Stimulated activated naive CD8-positive, alpha-beta T cell treated with anti-CD3 and anti-CD28 coated beads, Interleukin-15, amount 100 ng/mL, for 72 hours (primary cell): ENCODE measurements at places on chromosomes 2 and 18.

GRCh38 chr18:67519592-67519991 is 3.1 kb upstream of the DSEL start:
- DNase-seq, result no peak

GRCh38 chr2:106833256-106833655 is 52.7 kb downstream of the ST6GAL2 start:
- no peak for DNase-seq

DNA sequence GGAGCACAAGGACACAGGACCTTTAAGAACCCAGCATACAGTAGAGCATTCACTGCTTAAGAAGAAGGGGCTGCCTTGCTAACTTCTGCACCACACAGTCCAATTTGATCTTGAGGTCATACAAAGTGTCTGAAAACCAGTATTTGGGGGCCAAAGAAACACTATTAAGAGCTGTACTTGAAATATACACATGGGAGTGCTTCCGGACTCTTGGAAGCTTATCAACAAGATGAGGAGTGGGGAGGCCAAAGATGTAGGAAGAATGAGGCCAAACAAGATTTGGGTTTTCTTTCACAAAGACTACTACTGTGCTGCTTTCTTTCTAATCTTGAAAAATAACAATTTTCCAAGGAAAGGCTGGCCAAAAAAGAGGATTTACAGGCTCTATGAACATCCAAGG is 24.8 kb upstream of the MALL start:
- DNase-seq, result no peak

- no peak for DNase-seq
These were observed 3.5 kb upstream of the NEURL3 start for GRCh38 chr2:96508521-96509113.

DNA sequence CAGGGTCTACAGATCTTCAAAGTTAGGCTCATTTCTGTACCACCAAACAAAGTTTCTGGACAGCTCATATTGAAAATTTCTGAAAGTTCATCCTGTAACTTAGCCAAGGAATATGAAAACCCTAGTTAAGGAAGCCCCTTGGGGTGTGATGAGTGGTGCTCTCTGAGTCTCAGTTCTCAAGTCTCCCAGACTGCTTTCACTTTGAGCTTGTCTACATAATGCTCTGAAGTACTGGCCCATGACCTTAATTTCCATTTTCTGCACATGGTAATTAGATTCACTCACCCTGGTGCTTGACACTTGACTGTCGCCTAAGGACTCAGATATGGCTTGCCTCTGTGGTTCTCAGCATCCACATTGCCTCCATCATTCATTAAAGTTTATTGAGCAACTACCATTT is 51.7 kb upstream of the SATB2 start:
- DNase-seq, result no peak

GRCh38 chr18:58605027-58606020 is 23.6 kb downstream of the ALPK2 start:
- DNase-seq, result peak; percentile 80

GRCh38 chr2:49210191-49210590 is 55.9 kb upstream of the FSHR start:
- no peak for DNase-seq

DNA sequence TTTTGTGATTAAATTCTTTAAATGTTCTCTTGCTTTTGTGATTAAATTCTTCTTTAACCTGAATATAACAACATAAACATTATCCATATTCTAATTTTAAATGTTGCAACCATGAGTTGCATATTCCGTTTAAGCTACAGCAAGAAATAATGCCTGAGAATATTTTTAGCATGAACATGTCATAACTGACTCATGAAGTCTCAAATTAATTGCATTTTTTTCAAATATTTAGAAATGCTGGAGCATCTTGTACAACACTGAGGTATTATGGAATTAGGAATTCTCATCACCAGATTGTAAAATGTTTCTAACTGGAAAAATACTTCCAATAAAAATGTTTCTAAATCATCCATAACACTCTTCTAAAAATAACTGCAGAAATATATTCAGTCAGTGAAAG is 14.7 kb downstream of the ROCK2 start:
- DNase-seq, result no peak

DNA sequence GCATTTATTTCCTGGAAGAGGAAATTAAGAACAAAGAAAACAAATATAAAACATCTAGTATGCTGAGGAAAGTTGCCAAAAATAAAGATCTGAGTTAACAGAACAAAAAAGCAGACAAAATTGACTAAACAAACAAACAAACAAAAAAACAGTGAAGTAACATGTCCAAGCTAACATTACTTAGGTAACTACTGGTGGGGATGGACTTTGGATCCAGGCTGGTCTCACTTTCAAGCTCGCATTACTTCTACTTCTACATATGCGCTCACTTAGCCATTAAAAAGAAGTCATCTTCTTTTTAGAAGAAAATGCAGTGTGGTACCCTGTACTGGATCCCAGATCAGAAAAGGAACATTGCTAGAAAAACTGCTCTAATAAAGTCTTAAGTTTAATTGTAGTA is 358.9 kb downstream of the NCKAP5 start:
- no peak for DNase-seq

DNA sequence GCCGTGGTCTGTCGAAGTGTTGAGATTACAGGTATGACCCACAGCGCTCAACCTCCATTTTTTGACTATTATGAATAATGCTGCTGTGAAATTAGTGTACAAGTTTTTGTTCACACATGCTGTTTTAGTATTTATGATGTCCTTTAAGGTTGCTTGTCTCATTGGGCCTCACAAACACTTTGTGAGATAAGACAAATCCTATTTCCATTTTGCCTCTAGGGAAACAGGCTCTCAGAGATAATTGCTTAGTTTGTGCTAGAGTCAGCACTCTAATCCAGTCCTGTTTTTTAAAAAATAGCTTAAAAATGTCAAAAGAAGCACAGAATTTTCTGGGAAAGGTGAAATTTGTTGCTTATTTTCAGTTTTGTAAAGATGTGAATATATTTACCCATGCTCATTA is 43.3 kb upstream of the CUL3 start:
- DNase-seq, result no peak

DNA sequence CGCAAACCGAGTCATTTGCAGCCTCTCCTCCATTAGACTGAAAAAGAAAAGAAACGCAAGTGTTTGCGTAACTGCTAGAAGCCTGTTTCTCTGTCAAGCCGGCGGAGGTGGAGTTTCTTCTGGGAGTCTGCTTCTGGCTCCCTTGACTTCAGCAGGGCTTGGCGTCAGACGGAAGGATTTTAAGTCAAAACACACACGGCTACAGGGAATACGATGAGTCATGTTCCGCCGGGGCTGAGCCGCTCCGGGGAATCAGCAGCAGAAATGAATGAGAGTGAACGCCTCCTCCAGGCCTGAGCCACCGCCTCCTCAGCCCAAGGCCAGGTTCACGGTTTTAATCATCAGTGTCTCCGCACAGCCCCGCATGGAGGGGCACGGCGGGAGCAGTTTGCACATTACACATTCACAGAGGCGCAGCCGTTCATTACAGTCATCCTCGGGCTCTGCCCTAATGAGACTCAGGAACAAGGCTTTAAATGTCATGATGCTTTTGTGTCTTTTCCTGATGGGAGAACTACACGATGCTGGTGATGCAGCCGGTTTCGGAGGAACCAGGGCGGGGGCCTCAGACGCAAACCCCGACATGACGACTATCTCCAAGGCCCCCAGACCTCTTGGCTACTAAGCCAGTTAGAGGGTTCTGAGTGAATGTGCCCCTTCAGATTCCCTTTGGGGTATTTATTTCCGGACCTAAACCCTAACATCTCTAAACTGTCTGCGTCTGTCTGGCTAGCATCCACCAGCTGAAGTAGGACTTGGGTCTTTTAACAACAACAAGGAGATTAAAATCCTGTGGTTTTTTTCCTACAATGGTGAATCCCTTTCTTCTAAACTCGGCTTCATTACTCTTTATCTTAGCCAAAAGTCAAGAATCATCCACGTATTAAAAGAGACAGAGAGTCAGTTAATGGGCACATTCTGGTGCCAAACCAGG is 11.1 kb upstream of the SCG2 start:
- DNase-seq, result no peak

GRCh38 chr2:197558393-197558792 is 42.5 kb downstream of the MOB4 start:
- no peak for DNase-seq

- no peak for DNase-seq
These were observed 84.0 kb downstream of the SKA1 start for GRCh38 chr18:50458796-50459195.

GRCh38 chr18:65411061-65411460 is 339.8 kb upstream of the CDH7 start:
- no peak for DNase-seq

DNA sequence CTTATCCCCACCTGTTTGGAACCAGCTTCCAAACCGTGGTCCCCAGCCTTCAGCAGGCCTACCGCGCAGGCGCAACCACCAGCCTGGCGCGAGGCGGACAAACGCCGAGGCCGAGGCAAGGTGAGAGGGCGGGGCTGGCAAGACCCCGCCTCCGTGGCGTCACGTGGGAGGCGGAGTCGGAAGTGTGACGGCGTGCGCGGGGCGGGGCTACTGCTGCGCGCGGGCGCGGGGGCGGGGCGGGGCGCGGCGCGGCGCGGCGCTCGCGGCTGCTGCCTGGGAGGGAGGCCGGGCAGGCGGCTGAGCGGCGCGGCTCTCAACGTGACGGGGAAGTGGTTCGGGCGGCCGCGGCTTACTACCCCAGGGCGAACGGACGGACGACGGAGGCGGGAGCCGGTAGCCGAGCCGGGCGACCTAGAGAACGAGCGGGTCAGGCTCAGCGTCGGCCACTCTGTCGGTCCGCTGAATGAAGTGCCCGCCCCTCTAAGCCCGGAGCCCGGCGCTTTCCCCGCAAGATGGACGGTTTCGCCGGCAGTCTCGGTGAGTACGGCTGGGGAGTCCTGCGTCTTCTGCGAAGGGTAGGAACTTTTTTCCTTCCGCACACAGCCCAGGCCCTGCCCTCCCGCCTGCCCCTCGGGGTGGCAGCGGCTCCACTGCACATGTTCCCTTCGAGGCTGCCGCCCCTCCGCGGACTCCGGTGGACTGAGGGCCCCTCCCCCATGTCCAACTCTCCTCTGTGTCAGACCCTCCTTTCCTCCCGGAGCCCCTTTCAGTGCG is at the start of gene EML4:
TSS of gene EML4 (plus strand) at position 254 of the 774 bp plus-strand sequence. CDS start at position 513, 259 bp downstream.
- DNase-seq, result peak; percentile 94
